ENCODE measurements at places on chromosomes 12 and 14.

- DNase-seq, result no peak
Observed at GRCh38 chr12:51403159-51403558, 12.0 kb upstream of the GALNT6 start.

GRCh38 chr14:52792097-52792415 lies 649 bp upstream of the GNPNAT1 start:
- DNase-seq, result no peak

DNA sequence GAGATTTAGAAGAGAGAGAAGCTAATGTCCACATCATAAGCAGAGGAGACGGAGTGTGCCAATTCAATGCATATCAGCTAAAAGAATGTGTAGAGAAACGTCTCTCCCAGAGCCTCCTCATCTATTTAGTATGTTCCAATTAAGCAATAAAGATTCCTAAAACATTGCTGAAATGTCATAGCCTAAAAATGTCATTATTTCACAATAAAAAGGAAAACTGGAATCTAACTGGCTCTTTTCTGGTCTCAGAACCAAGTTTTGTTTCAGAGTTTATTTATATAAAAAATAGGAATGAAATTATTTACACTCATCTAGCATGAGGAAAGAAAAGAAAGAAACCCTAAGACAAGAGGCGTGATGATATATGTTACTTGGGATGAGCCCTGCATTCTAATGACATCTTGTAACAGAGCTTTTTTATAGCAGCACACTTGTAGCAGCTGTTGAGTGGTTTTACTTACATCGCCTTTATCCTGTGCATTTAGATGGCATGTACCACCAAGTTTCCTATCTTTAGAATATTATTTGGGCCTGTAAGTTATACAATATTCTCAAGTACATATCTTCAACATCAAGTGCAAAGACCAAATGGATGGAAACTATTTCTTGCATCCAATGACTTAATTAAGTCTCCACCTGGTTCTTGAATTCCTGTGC lies 266.3 kb upstream of the PRKD1 start:
- no peak for DNase-seq

DNA sequence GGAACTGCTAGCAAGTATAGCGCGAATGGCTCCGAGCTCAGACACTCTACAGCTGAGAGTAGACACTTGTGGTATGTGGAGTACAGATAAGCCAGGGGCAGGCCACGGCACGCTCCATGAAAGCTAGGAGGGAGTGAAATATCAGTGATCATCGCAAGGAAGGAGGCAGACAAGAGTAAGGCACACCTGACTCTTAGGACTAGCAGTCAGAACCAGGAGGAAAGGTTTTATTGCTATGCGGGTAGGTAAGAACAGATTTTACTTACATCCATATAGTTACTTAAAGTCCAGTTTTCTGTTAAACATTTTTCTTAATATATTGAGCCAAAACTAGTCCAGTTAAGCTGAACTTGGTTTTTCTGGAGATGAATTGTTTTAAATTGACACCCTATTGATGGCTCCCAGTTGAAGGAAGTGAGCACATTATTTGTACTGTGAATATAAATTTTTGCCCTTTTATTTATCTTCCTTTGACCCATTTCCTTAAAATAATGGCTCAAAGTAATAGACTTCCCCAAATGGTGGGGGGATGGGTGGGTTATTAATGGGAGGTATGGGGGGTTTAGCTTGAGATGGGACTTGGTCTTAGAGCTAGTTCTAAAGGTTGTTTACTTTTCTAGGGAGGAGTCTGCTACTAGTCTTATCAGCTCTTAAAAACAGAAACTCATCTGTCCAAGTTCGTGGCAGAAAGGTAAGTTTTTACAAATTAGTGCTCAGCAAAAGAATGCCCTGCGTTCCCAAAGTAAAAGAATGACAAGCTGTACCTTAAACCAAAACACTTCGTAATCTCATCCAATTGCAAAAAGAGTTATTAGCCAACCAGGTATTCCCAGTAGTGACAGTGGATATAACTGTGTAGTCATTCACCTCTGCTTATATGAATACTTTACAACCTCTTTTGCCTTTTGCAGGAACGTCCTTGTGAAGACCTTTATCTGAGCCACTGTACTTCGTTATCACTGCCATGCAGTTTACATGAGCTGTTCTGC lies 5.8 kb downstream of the HNRNPA1 start:
- DNase-seq, result no peak

DNA sequence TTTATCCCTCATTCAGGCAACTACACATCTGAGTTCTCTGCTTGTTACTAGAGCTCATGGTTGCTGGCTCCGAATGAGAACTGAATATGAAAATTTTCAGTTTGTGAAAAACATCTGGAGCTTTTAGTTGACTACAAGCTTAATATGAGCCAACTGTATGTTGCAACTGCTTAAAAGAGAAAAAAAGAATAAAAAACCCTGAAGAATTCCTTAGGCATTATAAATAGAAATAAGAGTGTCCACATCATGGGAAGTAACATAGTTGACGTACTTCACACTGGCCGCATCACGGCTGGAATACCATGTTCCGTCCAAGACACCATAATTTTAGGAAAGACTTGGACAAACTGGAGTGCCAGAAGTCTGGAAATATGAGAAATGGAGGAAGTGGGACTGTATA lies 57.9 kb downstream of the PDE3A start:
- DNase-seq, result no peak

- DNase-seq, result no peak
Observed at GRCh38 chr14:56061051-56061450, 57.2 kb upstream of the PELI2 start.

- no peak for DNase-seq
Observed at GRCh38 chr12:7961395-7962178, 25.6 kb upstream of the SLC2A3 start.

DNA sequence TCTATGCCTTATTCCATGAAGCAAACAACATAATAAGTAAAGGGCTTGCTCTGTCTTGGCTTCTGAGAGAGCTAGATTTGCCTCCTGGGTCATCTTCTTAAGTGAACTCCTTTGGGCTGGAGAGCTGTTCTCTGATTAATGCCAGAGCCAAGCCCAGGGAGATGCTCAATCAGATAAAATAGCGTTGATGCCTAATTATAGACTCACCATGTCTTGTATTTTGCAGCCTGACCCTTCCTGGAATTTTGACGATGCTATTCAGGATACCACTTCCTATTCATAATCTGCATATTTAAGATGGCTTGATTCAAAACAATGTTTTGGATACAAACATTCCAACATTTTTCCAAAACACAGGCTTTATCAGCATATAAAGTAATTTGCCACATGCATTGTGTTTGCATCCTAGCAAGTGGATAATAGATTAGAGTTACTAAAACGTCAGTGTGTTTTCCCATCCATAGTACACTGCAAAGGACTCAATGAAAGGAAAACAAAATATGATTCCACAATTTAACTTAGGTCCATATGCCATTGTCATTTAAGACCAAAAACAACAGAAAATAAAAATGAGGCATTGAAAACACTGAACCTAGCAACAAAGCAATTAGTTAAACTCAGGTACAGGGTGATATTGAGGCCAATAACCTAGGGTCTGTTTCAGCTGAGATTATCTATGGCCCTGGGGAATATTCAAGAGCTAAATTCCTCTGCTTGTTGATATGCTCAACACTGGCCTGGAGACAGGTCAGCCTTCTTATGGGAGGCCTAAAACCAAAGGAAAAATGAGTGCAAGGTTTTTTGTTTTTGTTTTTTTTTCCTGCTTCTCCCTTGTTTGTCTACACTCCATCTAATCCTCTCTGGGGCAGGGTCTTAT lies 184.2 kb upstream of the FOXN3 start:
- no peak for DNase-seq

DNA sequence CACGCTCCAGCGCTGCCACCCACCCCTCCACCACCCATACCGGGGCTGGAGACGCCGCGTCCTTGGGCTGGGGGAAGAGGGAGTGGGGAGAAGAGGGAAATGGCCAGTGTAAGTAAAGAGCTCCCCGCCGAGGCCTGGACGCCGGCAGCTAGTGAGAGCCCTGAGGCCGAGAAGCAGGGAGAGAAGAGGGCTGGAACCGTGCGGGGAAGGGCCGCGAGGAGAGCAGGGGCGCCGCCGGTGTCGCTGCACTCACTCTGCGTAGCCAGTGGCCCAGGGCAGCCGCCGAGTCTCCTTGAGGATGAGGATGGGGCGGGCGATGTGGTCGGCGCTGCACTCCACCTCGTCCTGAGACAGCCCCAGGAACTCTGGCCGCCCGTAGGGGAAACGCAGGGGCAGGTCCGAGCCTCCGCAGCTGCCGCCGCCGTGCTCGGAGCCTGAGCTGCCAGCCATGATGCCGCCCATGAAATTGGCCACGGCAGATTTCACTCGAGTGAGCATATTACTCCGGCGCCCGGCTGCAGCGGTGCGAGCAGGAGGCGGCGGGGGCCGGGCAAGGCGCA lies 631 bp downstream of the PPM1H start:
- no peak for DNase-seq

DNA sequence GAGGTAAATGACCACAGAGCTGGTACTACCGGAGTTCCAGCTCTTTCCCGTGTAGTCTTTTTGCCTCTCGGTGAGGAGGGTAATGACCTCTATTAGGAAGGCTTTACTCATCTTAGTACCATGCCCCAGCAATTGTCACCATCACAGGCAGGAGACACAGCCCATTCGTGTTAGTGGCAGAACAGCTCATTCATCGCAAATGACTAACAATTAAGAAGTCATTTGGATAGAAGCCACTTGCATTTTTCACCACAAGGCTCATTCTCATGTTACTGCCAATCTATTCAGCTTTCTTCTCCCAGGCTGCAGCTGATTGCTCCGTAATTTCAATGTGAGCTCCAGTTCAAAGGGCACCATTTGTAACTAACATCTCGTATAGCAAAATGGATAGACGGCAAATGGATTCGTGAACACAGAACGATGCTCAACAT lies 718.8 kb upstream of the TMEM132C start:
- DNase-seq, result no peak

DNA sequence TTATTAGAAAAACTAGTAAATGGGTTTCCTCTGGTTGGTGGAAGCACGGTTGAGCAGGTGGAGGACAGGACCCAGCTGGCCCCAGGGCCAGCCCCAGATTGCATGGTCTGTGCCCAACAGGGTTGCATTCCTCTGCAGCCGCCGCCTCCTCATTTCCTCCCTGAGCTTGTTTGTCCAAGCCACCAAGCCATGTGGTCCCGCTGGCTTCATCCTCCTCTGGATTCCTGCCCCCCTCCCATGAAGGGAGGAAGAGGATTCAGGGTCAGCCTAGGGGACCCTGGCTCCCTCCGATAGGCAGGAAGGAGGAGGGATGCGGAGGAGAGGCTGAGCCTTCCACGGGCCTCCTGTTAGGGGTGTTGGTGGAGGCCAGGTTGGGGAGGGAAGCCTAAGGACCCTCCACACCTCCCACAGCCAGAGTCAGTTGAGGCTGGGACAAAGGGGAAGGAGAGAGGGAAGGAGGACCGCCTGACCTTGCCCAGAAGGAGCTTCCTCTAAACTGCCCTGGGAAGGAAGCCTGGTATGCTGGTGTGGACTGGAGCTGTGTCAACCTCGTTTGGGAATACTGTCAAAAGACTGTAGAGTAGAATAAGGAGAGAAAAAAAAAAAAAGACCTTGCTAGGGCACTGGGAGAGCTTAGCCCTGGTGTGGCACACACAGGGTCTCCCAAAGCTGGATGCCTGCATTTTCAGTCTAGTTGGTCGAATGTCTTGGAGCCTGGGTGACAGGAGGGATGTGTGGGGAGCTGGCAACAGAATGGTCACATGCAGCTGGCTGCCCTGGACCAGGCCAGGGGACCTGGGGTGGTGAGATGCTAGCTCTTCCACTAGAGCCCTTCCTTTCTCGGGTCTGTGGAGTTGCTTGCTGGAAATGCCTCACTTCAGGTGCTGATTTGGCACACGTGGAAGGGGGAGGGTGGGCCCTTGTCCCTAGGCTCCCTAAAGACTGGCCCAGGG lies 42.4 kb downstream of the PLEKHG3 start:
- DNase-seq, result no peak

DNA sequence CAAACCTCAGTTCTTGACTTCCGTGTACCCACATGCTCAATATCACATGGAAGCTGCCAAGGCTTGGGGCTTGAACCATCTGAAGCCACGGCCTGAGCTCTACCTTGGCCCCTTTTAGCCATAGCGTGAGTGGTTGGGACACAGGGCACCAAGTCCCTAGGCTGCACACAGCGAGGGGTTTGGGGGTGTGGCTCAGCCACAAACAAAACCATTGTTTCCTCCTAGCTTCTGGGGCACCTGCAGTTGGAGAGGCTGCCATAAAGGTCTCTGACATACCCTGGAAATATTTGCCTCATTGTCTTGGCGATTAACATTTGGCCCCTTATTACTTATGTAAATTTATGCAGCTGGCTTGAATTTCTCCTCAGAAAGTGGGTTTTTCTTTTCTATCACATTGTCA lies 628.6 kb downstream of the NRXN3 start:
- DNase-seq, result no peak

DNA sequence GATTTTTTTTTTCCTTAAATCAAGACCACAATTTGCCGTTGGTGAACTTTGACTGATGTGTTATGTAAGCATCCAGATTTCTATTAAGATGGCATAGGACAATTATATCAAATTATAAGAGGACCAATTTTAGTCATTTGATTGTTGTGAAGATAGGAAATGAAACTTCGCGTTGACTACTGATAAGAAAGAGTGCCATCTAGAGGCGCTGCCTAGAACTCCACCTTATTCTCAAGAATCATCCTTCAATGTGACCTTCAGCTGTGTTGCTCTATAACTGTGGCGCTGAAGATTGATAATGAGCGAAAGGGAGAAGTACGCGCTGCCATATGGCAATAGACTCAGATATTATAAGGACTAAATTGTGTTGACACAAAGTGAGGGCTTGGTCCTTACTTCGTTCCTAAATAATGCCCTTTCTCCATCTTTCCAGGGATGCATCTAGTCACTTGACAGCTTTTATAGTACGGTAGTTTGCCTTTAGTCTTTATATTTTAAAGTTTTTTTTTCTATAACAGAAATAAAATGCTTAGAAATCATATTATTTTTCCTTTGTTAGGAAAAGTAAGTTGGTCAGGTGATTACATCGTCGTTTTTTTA lies 350.8 kb upstream of the STXBP6 start:
- DNase-seq, result no peak

GRCh38 chr12:75784591-75784990 lies 247.0 kb downstream of the PHLDA1 start:
- DNase-seq, result no peak

DNA sequence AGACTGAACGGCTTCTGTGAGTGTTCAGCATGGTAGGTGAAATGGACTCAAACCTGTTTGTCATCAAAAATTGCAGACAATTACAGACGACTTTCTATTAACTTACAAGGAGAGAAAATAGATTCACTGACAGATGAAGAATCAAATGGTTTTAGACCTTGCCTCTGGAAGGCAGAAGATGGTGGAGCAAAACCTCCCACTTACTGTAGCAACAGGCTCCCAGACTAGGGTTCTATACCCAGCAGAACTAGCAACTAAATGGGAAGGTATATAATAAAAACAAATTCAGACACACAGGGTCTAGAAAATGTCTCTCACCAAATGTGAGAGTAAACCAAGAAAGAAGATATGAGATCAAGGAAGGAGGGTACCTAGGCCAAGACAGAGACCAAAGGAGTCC lies 36.8 kb downstream of the RNF34 start:
- no peak for DNase-seq

GRCh38 chr12:325906-326305 lies 63.2 kb downstream of the KDM5A start:
- DNase-seq, result no peak

GRCh38 chr12:25819691-25820090 lies 138.8 kb upstream of the RASSF8 start:
- DNase-seq, result no peak

- no peak for DNase-seq
Observed at GRCh38 chr12:12812618-12813119, 477 bp upstream of the DDX47 start.

- DNase-seq, result no peak
Observed at GRCh38 chr14:59507063-59507751, 22.9 kb downstream of the JKAMP start.
